ENCODE measurements at places on chromosomes 12 and 14.

GRCh38 chr14:21612324-21612723 lies 22.4 kb downstream of the OR10G2 start:
- DNase-seq: no peak

DNA sequence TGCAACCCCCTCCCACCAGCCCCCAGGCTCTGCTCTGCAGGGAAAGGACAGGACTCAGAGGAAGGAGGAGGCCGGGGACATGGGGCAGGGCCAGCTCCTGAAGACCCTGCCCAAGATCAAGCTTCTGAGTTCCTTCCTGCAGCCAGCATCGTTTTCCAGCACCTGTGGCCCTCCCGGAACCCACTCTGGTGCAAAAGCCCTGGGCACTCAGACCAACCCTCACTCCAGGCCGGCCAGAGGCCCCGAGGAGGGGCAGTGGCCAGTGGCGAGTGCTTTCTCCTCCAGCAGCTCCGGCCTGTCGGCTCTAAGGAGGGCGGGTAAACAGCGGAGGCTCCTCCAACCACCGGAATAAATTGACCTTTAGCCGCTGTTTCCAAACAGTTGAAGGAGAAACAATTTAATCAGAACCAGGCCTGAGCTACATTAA lies 10.8 kb downstream of the TMEM179 start:
- DNase-seq: no peak

GRCh38 chr12:118064608-118065007 lies 3.6 kb upstream of the WSB2 start:
- DNase-seq: no peak

GRCh38 chr12:99146185-99146584 lies 501.1 kb downstream of the APAF1 start:
- DNase-seq: no peak

DNA sequence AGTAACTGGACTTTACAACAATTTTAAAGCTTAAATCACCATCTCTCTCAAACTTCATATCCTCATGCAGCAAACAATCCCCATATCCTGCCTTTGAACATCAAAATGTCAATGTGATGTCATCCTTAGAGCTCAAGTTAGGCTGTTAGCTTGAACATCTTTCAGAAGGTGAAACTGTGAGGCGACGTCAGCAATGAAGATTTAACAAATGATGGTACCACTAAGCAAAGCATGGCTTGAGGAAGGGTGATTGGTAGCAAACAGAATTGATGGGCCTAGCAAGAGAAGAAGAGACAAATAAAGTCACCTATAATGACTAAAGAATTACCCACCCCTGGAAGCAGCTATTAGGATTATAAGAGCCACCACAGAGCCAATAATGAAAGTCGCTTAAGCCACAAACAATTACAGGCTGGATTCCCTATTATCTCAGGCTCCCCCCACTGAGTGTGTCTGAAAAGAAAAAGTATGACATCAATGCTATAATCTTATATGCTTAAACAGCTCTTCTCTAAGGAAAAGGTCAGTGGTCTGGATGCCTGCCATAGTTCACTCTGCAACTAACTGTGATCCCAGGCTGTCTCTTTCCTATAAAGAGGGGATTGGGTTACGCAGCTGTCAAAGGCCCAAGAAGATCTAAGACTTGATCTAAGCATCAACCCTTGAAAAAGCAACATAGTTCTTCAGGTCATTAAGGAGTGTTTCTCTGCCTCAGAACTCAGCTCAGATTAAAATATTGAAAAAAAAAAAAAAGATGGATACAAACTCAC lies 18.1 kb downstream of the EGLN3 start:
- no peak for DNase-seq

- DNase-seq: no peak
These were observed 242.2 kb downstream of the SPTSSA start for GRCh38 chr14:34219661-34220377.

GRCh38 chr14:64800000-64800399 lies 79.7 kb downstream of the SPTB start:
- DNase-seq: no peak

DNA sequence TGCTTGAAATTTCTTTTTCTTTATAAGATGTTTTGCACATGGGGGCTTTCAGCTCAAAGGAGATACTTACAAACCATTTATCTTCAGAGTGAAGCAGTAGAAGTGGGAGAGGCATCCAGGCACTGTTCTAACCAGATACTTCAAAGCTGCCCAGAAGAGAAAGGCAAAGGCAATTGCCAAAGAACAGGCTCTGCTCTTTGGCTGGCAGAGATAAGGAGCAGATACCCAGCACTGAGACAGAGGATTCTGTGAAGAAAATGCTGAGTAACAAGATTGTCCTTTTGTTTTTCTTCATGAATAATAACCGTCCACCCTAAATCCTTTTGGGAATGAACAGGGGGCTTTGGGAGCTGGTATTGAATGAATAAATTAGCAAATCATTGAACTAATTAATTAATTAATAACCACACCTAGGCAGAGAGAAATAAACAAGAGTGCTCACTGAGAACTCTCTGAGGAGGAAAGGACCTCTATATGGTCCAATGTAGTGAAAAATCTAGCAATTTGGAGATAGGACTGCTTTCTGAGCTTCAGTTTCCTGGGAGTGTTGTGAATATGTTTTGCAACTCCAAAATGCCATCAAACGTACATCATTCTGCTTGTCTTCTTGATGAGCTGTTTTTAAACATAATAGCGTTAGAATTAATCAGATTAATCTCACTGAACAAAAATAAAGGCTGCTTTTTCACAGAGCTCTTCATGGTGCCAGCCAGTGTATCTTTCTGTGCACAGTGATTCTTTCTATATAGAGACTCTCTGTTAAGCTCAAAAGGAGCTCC lies 192.8 kb upstream of the AMIGO2 start:
- no peak for DNase-seq

GRCh38 chr12:52233462-52234207 lies 592 bp downstream of the KRT7 start:
- DNase-seq: no peak
